ENCODE measurements at places on chromosomes 11 and 22. TPM values are rescaled to one million over a fixed set of nuclear protein-coding genes. Genes with fewer than 3 reads are reported as not detected.

Gene CSF2RB
- 3.2 TPM for total RNA-seq

Gene ILK
- total RNA-seq, result 172 TPM

DNA sequence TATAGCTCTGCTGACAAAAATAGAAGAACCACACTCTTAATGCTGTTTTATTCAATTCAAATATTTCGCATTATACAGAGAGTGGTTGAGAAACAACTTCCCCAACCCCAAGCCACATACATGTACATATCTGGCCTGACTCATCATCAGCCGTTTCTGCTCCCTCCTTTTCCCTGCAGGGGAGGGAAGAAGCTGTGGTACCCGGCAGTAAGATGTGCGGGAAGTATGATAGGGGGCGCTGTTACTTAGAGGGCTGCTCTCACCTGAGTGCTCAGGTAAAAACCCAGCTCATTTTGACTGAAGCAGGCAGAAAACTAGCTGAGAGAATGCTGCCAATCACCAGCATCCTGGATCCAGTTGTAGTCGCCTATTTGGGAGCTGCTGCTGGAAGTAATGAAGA lies 85.5 kb downstream of the NELL1 start:
- no peak for DNase-seq
- no peak overlapping the region for H3K4me3 ChIP-seq
- H3K4me1 ChIP-seq, result no peaks in the 10 kb centered on the region
- no peaks in the 10 kb centered on the region for H3K27me3 ChIP-seq
- H3K36me3 ChIP-seq, result no peaks in the 10 kb centered on the region
- H3K27ac ChIP-seq, result no peak overlapping the region

Gene CEP126
- 15.2 TPM for total RNA-seq

DNA sequence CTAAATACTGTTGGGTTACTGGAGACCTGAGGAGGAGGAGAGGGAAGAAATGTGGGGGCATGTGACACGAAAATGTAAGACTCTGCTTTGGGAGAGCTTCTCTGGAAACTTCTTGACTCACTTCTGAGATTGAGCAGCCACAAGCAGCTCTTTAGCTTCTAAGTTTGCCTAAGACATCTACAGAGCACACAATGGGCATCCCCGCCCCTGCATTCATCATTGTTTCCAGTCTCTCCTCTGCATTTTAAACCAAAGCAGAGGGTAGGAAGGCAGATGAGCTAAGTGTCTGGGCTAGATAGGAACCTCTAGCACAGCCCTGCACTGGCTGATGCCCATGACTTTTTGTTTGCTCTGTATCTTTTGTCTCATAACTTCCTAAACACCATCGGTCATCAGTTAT lies 2.1 kb upstream of the OR52D1 start:
- H3K27me3 ChIP-seq, result no peaks in the 10 kb centered on the region
- no peak overlapping the region for H3K27ac ChIP-seq
- DNase-seq, result no peak
- H3K4me1 ChIP-seq, result no peaks in the 10 kb centered on the region

DNA sequence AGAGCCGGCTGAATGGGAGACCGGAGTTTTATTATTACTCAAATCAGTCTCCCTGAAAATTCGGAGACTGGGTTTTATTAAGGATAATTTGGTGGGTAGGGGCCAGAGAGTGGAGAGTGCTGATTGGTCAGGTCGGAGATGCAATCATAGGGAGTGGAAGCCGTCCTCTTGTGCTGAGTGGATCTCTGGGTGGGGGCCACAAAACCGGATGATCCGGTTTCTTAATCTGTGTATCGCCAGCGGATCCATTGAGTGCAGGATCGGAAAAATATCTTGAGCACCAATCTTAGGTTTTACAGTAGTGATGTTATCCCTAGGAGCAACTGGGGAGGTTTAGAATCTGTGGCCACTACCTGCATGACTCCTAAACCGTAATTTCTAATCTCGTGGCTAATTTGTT lies 886 bp upstream of the NIPSNAP1 start:
- H3K36me3 ChIP-seq, result no peaks in the 10 kb centered on the region
- H3K4me1 ChIP-seq, result no peaks in the 10 kb centered on the region
- H3K27me3 ChIP-seq, result no peaks in the 10 kb centered on the region
- H3K4me3 ChIP-seq, result no peak overlapping the region

All from prostate gland (tissue), 2 donors.